ENCODE measurements at places on chromosomes 12 and 14. TPM values are rescaled to one million over a fixed set of nuclear protein-coding genes. Genes with fewer than 3 reads are reported as not detected.
A peak's percentile ranks its signal among the peaks of the same experiment; 100 is the strongest.

TAS2R7 gene
- polyA plus RNA-seq: not detected

DNA sequence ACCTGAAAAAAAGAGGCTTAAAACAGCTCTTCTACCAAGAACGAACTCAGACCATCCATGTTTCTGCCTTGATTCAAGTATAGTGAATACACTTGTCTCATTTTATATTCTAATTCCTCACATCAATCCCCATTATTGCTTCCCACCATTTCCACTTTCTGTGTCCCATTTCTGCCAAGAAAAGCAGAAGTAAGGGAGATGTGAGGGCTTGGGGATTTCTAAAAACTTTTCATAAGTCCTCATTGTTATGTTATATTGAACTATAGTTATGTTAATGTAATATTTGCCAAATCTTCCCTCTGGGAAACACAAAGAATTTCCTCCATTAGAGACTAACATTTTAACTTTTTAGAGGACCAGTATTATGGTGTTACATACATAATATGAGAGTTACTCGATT is 48.2 kb upstream of the PSMA6 start:
- no peak for DNase-seq

TEX52 gene
- polyA plus RNA-seq: not detected

- DNase-seq: peak; percentile 97
Measured at GRCh38 chr12:52069327-52070184, at the start of gene ATG101. TSS of gene ATG101 (plus strand) at chr12:52069978. CDS start at chr12:52073651, 3,673 bp downstream.

- DNase-seq: peak; percentile 38
Measured at GRCh38 chr12:15629108-15629507, 160.1 kb downstream of the EPS8 start.

AGAP2 gene
- 0.38 TPM for polyA plus RNA-seq

- no peak for DNase-seq
Measured at GRCh38 chr12:92396647-92397252, 251.1 kb upstream of the BTG1 start.

DNA sequence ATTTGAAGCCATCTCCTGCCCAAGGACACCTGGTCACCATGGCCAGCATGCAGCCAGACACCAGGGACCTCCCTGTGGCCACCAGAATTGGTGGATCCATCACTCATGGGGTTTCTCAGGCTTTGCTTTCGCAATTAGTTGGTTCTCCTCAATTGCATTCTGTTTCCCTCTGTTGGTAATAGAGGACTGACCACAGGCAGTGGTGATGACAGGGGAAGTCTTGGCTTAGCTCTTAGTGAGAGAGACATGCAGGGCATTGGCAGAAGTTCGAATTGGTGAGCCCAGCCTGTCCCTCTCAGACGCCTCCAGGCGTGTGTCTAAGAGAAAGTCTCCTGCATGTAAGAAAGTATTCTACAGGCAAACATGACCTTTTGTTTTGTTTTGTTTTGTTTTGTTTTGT is 21.3 kb downstream of the HCAR2 start:
- no peak for DNase-seq

ZNF891 gene
- 1.6 TPM for polyA plus RNA-seq

DNA sequence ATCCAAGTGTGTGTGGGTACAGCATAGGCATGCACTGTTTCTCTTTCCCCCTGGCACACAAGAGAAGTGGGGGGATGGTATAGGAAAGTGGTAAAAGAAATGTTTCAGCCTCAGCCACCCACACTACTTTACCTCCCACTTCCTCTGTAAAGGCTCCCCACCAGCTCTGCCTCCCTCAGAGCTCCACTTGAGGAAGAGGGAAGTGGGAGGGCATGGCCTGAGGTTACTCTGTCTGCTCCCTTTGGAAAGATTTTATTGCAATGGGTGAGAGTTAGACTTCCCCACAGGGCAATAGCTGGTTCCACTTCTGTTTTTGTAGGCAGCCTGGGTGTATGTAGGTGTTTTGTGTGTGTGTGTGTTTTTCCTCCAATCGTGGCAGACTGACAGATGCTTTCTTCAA is 145.3 kb downstream of the SSPN start:
- DNase-seq: no peak

- peak; percentile 24 for DNase-seq
Measured at GRCh38 chr12:57048423-57049118, 1.4 kb downstream of the MYO1A start.

GRCh38 chr12:27549801-27550652 is 26.0 kb downstream of the PPFIBP1 start:
- DNase-seq: peak; percentile 62
